T-helper 2 cell treated with Interferon-gamma antibody and Interleukin-4, amounts not matched to agents 5 μg/mL and 100 μg/mL, for 36 hours (primary cell): ENCODE measurements at places on chromosomes 16 and 17.

GRCh38 chr16:89292443-89293078 lies 75.1 kb downstream of the ZNF778 start:
- peaks cover 24% of the 10 kb centered on the region for H3K36me3 ChIP-seq
- no peak overlapping the region for H3K4me3 ChIP-seq
- no peak overlapping the region for H3K27ac ChIP-seq
- DNase-seq = no peak

GRCh38 chr16:6771956-6772355 lies 560.7 kb upstream of the RBFOX1 start:
- no peaks in the 10 kb centered on the region for H3K36me3 ChIP-seq
- H3K4me1 ChIP-seq = no peaks in the 10 kb centered on the region
- no peak for DNase-seq
- H3K27me3 ChIP-seq = no peaks in the 10 kb centered on the region

DNA sequence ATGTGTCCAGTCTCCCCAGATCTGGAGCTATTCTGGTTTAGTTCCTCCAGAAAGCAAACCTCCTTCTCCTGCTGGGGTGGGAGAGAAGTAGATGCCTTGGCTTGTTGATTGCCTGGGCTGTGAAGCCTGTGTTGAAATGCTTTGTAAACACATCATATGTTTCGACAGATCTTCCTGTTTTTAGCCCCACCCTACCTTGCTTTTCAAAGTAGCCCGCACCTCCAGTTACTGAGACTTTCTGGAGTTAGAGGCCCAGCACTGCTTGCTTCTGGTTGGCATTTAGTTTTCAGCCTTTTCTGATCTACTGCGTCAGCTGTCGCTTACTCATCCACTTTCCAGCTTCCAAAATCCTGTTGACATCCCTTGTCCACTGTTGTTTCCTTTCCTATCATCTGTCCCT lies 17.9 kb upstream of the NDEL1 start:
- no peak overlapping the region for H3K27ac ChIP-seq
- H3K4me1 ChIP-seq = peaks cover 7% of the 10 kb centered on the region
- H3K27me3 ChIP-seq = peaks cover 81% of the 10 kb centered on the region
- H3K4me3 ChIP-seq = no peak overlapping the region
- H3K36me3 ChIP-seq = no peaks in the 10 kb centered on the region
- no peak for DNase-seq

GRCh38 chr17:79933863-79934652 lies 94.8 kb upstream of the CBX4 start:
- no peaks in the 10 kb centered on the region for H3K36me3 ChIP-seq
- peaks cover 39% of the 10 kb centered on the region for H3K27me3 ChIP-seq
- no peak for DNase-seq
- peaks cover 4% of the 10 kb centered on the region for H3K4me1 ChIP-seq
- no peak overlapping the region for H3K27ac ChIP-seq

GRCh38 chr16:68445458-68445857 lies 2.9 kb downstream of the SMPD3 start:
- H3K27ac ChIP-seq = no peak overlapping the region
- DNase-seq = peak; percentile 52
- H3K4me3 ChIP-seq = no peak overlapping the region
- peaks cover 8% of the 10 kb centered on the region for H3K4me1 ChIP-seq
- peaks cover 56% of the 10 kb centered on the region for H3K27me3 ChIP-seq
- no peaks in the 10 kb centered on the region for H3K36me3 ChIP-seq

DNA sequence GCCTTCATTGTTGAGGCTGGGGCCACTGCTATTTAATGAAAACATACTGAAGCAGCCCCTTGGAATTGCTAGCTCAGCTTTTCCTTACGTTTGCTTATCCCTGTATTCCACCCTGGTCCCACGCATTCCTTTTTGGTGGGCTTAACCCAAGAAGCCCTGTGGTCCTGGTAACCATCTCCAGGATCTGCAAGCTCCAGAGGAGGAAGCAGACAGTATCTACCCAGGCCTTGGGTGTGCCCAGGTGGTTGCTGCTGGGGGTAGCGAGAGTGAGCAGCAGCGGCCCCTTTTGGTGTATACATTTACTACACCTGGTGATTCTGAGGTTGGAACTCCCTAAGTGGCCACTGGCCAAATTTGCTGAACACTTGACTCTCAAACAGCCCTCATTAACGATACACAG lies 97.7 kb downstream of the CBLN1 start:
- H3K36me3 ChIP-seq = no peaks in the 10 kb centered on the region
- no peak for DNase-seq
- no peaks in the 10 kb centered on the region for H3K4me1 ChIP-seq
- no peak overlapping the region for H3K27ac ChIP-seq
- H3K27me3 ChIP-seq = no peaks in the 10 kb centered on the region

DNA sequence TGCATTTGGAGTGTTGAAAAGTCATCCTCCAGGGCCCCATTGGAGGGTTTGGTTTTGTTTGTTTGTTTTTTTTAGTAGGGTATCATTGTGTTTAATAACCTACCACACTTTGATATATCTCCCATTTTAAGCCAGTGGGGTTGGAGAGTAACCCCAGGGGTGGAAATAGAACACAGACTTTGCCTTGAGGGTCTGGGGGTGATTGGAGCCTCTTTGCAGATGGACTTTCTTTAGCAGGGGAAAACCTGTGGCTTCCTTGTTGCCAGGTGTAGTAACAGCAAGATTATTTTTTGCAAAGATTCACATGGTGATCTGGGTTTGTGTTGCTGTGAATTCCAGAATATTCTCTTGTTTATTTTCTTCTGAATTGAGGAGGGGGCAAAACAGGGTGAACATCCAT lies 1.5 kb downstream of the ABCC1 start:
- peaks cover 44% of the 10 kb centered on the region for H3K4me1 ChIP-seq
- H3K4me3 ChIP-seq = peak overlapping the region; percentile 99
- H3K27ac ChIP-seq = peak overlapping the region; percentile 98
- peaks cover 5% of the 10 kb centered on the region for H3K27me3 ChIP-seq
- peaks cover 36% of the 10 kb centered on the region for H3K36me3 ChIP-seq
- DNase-seq = no peak

GRCh38 chr17:32479074-32479617 lies 7.6 kb upstream of the CDK5R1 start:
- no peak overlapping the region for H3K27ac ChIP-seq
- peaks cover 3% of the 10 kb centered on the region for H3K4me1 ChIP-seq
- H3K27me3 ChIP-seq = no peaks in the 10 kb centered on the region
- H3K4me3 ChIP-seq = no peak overlapping the region
- no peak for DNase-seq

GRCh38 chr17:67449065-67449464 lies 72.0 kb downstream of the PITPNC1 start:
- peak overlapping the region; percentile 64 for H3K4me3 ChIP-seq
- H3K4me1 ChIP-seq = peaks cover 54% of the 10 kb centered on the region
- DNase-seq = no peak
- no peaks in the 10 kb centered on the region for H3K27me3 ChIP-seq

DNA sequence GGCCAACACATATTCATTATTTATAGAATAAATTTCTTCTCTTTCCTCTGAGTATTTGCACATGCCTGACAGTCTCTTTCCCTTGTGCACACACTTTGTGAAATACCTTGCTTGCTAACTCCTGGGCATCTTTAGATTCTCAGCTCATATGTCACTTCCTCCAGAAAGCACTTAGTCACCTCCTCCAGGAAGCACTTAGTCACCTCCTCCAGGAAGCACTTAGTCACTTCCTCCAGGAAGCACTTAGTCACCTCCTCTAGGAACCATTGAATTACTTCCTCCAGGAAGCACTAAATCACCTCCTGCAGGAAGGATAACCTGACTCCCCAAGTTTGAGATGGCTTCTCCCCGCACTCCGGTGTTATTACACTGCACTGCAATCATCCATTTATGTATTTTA lies 462.5 kb upstream of the EEF2KMT start:
- H3K36me3 ChIP-seq = no peaks in the 10 kb centered on the region
- DNase-seq = no peak
- H3K4me1 ChIP-seq = no peaks in the 10 kb centered on the region
- no peak overlapping the region for H3K27ac ChIP-seq
- H3K4me3 ChIP-seq = no peak overlapping the region
- H3K27me3 ChIP-seq = no peaks in the 10 kb centered on the region

DNA sequence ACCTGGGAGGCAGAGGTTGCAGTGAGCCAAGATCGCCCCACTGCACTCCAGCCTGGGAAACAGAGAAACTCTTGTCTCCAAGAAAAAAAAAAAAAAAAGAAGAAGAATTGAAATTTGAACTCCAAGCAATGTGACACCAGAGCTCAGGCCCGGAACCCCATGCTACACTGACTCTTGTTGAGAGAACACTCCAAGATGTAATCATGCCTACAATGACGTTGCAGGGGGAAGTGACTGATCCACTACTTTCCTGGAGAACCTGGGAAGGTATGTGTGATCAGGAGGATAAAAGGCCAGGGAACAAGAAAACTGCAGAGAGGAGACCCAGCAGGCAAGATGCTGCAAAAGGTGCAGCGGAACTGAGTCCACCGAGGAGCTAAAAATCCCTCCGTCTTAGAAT lies 57.9 kb downstream of the ADCY9 start:
- no peaks in the 10 kb centered on the region for H3K27me3 ChIP-seq
- peaks cover 25% of the 10 kb centered on the region for H3K36me3 ChIP-seq
- peaks cover 7% of the 10 kb centered on the region for H3K4me1 ChIP-seq
- DNase-seq = no peak
- H3K4me3 ChIP-seq = no peak overlapping the region

- H3K36me3 ChIP-seq = no peaks in the 10 kb centered on the region
- no peak overlapping the region for H3K4me3 ChIP-seq
- peaks cover 4% of the 10 kb centered on the region for H3K27me3 ChIP-seq
- no peak for DNase-seq
- no peak overlapping the region for H3K27ac ChIP-seq
- H3K4me1 ChIP-seq = no peaks in the 10 kb centered on the region
Measured at GRCh38 chr16:72256398-72257066, 84.6 kb upstream of the PMFBP1 start.

- no peaks in the 10 kb centered on the region for H3K27me3 ChIP-seq
- peaks cover 1% of the 10 kb centered on the region for H3K4me1 ChIP-seq
- no peak overlapping the region for H3K4me3 ChIP-seq
- no peak for DNase-seq
Measured at GRCh38 chr16:50644729-50645128, 36.4 kb downstream of the SNX20 start.

- no peaks in the 10 kb centered on the region for H3K27me3 ChIP-seq
- DNase-seq = no peak
- peaks cover 5% of the 10 kb centered on the region for H3K4me1 ChIP-seq
- no peak overlapping the region for H3K4me3 ChIP-seq
- peak overlapping the region; percentile 11 for H3K27ac ChIP-seq
- H3K36me3 ChIP-seq = peaks cover 17% of the 10 kb centered on the region
Measured at GRCh38 chr16:81700071-81700779, 78.9 kb upstream of the PLCG2 start.

GRCh38 chr16:1548233-1548632 lies 14.8 kb downstream of the TMEM204 start:
- DNase-seq = no peak
- H3K4me3 ChIP-seq = no peak overlapping the region
- H3K36me3 ChIP-seq = peaks cover 52% of the 10 kb centered on the region
- H3K27ac ChIP-seq = no peak overlapping the region
- no peaks in the 10 kb centered on the region for H3K27me3 ChIP-seq
- H3K4me1 ChIP-seq = peaks cover 16% of the 10 kb centered on the region

DNA sequence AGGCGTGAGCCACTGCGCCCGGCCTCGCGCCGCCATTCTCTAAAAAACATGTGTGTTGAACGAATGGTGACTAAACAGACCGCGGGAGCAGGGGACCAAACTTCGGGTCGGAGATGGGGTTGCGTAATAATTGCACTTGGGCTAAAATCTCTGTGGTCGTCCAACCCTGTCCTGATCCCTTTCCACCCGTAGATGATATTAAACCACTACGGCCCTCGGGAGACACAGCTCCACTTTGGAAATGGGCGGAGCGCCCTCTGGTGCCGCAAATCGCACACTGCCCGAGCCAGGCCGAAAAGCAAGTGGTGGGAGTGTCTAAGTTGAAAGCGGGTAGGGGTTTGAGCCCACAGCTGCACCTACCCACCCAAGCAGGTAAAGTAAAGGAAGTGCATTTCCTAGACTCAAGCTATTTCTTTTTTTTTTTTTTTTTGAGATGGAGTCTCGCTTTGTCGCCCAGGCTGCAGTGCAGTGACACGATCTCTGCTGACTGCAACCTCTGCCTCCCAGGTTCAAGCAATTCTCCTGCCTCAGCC lies 17.0 kb downstream of the CAVIN1 start:
- H3K27me3 ChIP-seq = peaks cover 3% of the 10 kb centered on the region
- DNase-seq = peak; percentile 75
- H3K27ac ChIP-seq = no peak overlapping the region
- H3K4me3 ChIP-seq = no peak overlapping the region
- H3K36me3 ChIP-seq = no peaks in the 10 kb centered on the region
- H3K4me1 ChIP-seq = peaks cover 8% of the 10 kb centered on the region

DNA sequence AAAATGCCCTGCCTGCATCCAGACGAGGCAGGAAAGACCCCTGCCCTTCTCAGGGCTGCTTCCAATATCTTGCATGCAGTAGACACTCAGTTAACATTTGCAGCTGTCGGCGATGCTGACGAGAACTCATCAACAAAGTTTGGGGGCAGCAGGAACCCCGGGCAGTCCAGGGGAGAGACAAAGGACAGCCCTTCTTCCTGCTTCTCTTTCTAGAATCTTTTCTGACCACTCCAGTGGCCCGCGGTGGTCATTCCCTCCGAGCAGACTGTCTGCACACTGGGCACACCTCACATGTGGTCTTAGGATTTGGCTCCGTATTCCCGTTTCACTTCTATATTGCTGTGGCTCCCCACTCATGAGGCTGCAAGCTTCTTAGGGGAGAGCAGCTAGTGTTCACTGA lies 31.0 kb upstream of the MFSD6L start:
- H3K36me3 ChIP-seq = peaks cover 14% of the 10 kb centered on the region
- DNase-seq = no peak
- no peak overlapping the region for H3K27ac ChIP-seq
- no peak overlapping the region for H3K4me3 ChIP-seq
- H3K4me1 ChIP-seq = no peaks in the 10 kb centered on the region
- H3K27me3 ChIP-seq = no peaks in the 10 kb centered on the region

DNA sequence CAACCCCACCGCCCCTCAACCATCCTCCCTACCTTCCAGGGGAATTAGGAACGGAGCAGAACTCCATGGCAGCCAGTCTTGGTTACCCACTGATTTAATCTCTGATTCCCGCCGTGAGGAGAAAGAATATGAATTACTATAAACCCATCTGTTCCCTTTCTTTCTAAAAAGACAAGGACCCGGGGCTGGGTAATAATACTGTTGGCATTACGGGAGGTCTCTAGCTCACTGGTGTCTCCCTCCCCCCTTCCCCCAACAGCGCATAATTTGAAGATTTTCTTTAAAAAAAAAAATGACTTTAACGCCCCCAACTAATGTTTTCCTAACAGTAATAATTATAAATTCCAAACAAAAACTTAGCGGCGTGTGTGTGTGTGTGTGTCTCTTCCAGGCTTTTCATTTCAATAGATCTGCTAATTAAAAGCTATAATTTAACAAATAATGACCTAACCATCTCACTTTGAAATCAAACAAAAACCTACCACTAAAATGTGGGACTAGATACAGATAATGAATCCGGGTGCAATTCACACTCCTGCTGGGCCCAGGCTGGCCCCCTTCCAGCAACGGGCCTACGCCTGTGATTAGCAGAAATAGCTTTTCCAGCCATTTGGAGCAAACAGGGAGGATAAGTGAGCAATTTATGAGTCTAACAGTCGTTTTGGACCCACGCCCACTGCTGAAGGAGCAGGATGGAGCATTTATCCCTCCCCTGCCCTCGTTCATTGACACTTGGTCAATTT lies 18.2 kb upstream of the BHLHA9 start:
- H3K4me3 ChIP-seq = no peak overlapping the region
- no peak for DNase-seq
- peaks cover 18% of the 10 kb centered on the region for H3K27me3 ChIP-seq
- no peak overlapping the region for H3K27ac ChIP-seq
- H3K36me3 ChIP-seq = peaks cover 2% of the 10 kb centered on the region
